Effector memory CD4-positive, alpha-beta T cell (primary cell): ENCODE measurements at places on chromosomes 13 and 19.

GRCh38 chr13:44137466-44137865 lies 236.2 kb upstream of the SERP2 start:
- DNase-seq: no peak

GRCh38 chr13:98994896-98995295 lies 17.0 kb upstream of the DOCK9 start:
- no peak for DNase-seq

GRCh38 chr13:86584301-86584700 lies 785.1 kb upstream of the SLITRK6 start:
- DNase-seq: no peak

DNA sequence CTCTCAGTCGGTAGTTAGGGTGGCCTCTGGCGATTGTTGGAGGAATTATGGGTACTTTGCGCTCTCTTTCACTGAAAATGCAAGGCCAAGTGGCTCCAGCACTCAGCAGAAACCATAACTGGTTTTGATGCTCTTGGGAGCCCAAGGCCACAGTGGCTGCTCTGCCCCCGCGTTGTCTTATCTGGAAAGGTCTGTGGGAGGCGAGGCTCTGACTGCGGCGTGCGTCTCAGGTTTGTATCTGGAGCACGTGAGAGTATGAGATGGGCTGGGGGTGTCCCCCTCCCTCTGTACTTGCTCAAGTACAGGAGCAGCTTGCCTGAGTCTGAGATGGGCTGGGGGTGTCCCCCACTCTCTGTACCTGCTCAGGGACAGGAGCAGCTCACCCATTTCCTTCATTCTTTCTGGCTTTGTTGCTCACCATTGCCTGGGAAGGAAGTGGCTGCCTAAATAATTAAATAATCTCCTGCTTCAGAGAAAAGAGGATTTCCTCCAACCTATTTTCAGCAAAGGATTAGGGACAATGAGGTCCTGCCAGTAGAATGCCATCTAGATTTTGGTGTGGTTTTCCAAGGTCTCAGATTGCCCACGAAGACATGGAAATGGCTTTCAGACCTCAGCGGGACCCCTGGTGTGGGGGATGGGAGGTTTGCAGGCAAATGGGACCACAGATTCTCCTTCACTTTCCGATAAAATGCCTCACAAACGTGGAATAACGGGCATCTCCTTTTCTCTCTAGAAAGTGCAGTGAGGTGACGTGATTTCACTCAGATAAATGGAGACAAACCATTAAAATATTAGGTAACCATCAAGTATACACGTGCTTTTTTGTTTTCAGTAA lies 14.7 kb downstream of the ATP11A start:
- DNase-seq: no peak

DNA sequence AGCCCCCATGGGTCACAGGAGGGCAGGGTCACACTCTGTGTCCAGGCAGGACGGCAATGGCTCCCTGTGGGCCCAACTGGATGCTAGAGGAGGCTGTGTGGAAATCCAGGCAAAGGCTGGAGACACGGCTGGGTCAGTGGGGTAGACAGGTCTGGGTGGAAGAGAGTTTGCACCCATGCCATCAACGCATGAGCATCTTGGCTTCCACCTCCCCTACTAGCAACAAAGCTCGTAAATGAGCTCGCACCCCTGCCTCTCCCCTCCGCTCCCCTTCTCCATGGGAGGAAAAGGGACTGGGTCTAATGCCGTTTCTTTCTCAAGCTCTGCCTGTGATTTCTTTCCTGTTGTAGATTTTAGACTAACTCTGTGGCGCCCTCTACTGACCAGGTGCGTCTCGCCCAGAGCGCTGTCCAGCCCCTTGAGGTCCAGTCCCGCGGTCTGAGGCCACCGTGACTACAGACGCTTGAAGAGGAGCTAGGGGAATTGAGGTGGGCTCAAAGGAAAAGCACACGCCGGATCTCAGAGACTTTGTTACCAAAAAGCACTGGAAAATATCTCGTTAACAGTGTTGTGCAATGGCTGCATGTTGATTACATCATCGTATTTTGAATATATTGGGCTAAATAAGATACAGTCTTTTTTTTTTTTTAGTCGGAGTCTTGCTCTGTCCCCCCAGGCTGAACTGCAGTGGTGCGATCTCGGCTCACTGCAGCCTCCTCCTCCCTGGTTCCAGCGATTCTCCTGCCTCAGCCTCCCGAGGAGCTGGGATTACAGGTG lies 50.7 kb upstream of the USP29 start:
- DNase-seq: no peak

GRCh38 chr13:40390401-40390916 lies 276.0 kb downstream of the FOXO1 start:
- DNase-seq: no peak

- no peak for DNase-seq
Observed at GRCh38 chr13:46638262-46638661, 85.3 kb downstream of the LRCH1 start.

- no peak for DNase-seq
Observed at GRCh38 chr19:50327013-50327412, 2.2 kb downstream of the KCNC3 start.

- no peak for DNase-seq
Observed at GRCh38 chr13:20272588-20273171, 40.6 kb upstream of the GJB6 start.

- DNase-seq: no peak
Observed at GRCh38 chr13:110430391-110431336, 123.6 kb downstream of the COL4A2 start.

DNA sequence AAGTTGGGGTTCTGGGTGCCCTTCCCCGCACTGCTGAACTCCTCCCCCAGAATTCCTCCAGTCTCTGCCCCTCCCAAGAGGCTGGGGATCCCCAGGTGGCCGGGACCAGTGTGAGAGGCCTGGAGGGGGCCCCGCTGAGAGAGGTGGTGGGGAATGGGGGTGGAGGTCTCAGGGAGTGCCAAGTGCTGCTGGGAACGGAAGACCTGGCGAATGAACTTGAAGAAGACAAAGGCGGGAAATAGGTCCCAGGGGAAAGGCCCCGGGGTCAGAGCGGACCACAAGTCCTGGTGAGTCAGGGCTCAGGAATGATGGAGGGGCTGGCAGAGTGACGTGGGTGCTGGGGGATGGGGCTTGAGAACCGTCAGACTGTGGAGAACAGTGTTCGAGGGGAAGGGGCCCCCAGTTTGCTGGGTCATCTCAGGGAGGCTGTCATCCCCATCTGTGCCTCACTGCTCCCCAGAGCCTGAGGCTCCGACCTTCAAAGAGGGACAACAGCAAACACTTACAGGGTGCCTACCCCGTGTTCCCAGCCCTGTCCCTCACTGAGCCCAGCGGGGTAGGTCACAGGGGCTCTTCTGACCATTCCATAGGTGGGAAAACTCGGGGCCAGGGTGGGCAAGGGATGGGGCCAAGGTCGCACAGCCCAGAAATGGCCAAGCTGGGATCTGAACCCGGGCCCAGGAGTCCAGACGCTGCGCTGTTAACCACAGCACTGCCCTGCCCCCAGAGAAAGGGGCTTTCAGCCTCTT lies 16.0 kb upstream of the SEMA6B start:
- DNase-seq: no peak

DNA sequence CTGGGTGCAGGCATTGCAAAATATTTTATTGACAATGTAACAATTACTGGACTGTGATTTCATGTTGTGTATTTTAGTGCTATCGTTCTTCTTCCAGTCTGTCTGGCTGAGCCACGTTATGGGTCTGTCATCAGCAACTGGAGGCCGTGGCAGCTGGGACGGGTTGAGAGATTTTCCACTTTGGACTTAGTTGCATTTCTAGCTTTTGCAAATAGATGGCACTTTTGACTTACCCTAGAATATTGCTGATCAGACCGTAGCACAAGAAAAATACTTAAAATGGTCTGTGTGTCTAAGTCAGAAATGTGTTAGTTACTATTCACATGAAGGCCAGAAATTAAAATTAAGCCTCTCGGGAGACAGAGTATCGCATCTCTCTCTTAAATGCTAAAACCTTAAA lies 211.1 kb downstream of the TEX29 start:
- no peak for DNase-seq

GRCh38 chr13:38981096-38981495 lies 9.5 kb downstream of the STOML3 start:
- DNase-seq: no peak

DNA sequence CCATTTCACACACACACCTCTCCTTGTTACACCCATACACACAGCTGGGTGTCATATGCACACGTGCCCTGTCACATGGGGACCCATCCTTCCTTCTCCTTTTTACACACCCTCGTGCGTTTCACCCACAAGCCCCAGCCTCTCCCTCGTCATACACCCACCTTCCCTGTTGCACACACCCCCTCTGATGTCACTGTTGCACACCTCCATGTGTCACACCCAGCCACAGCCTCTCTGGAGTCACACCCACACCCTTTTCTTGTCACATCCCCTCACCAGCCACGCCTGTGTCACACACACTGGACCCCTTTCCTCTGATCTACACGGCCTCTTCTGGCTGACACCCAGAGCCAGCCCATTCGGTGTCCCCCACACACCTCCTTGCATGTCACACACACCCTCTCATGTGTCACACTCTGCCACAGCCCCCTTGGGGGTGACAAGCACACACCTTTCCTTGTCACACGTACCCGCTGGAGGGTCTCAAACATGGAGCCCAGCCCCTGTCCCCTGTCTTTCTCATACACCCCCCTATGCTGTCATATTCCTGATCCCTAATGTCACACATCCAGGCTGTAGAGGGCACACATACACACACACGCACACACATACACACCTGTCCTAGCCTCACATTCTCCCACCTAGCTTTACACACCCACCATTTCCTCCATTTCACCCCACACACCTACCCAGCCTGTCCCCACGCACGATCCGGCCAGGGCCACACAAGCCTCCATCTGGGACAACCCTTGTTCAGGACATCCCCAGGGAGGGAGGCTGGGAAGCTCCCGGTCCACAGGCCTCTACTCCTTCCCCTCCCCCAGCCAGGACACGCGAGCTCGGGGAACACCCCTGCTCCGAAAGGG lies 1.4 kb downstream of the NOVA2 start:
- no peak for DNase-seq

DNA sequence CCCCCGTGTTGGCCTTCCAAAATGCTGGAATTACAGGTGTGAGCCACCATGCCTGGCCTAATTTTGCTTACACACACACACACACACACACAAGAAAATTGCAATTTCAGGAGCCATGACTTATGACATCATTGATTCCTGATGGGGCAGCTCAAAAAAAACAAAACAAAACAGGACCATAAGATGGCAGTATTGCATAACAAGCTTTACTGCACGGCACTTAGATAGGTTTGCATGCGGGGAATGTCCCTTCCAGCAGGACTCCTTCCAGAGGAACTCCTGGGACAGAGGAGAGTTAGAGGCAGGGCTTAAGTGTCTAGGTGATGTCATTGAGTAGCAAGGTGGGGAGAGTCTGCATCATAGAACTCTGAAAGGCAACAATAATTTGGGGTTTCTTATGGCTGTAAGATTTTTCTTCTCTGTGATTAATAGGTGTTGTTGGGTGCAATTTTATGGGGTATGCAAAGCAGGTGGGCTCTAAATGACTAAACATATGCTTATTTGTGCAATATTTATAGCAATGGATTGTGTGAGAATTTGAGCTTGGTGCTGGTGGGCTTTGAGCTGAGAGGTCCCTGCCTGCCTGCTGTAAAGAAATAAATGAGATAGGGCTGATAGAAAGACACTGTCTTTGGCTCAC lies 9.0 kb upstream of the ACSBG2 start:
- no peak for DNase-seq

- DNase-seq: no peak
Observed at GRCh38 chr13:42650506-42650905, 76.6 kb downstream of the TNFSF11 start.

DNA sequence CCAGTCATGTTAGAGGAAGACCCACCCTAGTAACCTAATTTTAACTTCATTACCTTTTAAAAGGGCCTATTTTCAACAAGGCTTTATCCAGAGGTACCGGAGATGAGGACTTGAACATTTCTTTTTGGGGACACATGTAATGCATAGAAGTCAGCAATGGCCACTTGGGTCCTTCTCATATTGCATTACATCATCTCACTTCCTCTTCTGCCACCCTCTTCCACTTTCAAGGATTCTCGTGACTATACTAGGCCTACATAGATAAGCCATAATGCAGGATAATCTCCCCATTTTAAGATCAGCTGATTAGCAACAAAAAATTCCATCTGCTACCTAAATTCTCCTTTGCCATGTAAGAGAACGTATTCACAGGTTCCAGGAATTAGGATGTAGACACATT lies 557.2 kb downstream of the KCTD12 start:
- no peak for DNase-seq
